ENCODE measurements at places on chromosomes 11 and 22.

- ATAC-seq, result no peak
Measured at GRCh38 chr22:22810018-22810427, 77.6 kb upstream of the IGLL5 start.

DNA sequence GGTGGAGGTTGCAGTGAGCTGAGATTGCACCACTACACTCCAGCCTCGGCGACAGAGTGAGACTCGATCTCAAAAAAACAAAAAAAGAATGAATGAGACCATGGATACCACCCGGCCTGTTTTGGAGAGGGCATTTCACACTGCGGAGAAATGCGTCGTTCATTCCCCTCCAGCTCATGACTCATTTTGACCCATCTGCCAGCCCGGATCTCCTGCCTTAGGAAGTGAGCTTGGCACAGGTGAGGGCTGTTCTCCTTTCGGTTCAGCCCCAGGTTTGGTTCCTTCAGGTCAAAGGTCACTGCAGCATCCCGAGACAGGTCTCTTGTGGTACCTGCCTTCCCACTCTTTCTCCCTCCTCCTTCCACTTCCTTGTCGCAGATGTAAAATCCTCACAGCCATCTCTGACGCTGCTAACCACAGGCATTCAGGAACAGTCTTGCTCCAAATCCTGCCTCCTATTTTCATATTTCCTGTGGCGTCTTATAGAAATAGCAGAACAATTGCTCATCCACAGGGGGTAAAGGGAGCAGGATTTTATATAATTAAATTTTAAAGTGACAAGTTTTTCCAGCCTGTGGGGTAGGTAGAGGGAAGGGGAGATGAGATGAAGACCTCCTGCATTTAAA, 517.9 kb downstream of the NTM start:
- ATAC-seq, result no peak

GRCh38 chr11:34439610-34440198, 970 bp downstream of the CAT start:
- no peak for ATAC-seq

GRCh38 chr11:88704485-88704884, 361.3 kb downstream of the GRM5 start:
- peak; percentile 64 for ATAC-seq

- ATAC-seq, result no peak
Measured at GRCh38 chr11:125935056-125935455, 10.8 kb upstream of the VSIG10L2 start.

GRCh38 chr11:125304876-125305275, 140.3 kb downstream of the PKNOX2 start:
- no peak for ATAC-seq

DNA sequence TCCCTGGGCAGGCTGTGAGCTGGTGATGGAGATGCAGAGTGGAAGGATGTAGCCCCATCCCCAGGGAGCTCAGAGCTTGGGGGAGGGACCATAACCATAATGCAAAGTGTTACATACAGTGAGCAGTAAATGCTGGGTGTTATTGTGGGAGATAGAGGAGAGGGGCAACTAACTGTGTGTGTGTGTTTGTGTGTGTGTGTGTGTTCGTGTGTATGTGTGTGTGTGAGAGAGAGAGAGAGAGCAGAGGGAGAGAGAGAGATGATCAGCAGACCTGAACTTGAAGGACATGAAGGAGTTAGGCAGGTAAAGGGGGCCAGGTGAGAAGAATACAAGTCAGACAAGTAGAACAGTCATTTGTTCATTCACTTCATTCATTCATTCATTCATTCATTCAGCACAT, 74.2 kb downstream of the CACNG2 start:
- no peak for ATAC-seq

DNA sequence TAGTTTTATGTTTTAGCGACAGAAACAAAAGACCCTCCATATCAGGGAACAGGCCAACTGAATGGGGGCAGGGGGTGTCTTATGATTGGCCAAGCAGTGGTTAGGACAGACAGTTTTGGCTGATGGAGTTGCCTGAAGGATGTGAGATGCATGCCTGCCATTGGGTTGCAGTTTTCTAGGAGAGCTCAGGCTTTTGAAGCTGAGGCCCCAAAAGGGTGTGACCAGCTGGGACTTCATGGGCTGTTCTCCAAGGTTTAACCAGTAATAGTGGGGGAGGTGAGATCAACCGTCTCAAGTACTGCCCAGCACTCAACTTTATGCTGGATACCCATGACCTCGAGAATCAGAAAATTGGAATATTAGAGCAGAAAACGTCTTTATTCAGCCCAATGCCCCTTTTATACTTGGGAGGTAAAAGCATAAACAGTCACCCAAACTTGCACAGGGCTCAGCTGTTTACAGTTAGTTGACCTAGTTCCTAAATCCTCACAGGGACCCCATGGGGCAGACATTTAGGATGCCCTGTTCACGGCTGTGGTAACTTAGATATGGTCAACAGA, 13.5 kb downstream of the DTX4 start:
- peak; percentile 23 for ATAC-seq

DNA sequence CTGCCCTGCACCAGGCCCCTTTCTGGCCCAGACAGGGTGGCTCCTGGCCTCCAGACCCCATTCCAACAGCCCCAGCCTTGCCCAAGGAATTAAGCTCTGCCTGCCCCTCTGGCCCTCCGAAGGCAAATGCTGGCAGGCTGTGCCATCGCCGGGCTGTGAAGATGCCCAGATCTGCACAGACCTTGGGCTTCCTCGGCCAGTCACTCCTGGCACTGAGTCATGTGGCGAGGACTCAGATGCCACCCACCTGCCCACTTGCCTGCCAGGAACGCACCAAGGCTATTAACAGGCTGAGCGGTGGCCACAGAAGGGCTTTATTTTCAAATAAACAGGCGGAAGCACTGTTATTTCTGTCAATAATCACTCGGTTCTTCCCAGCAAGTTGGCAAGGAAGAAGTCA, 50.3 kb upstream of the TTLL12 start:
- ATAC-seq, result no peak

DNA sequence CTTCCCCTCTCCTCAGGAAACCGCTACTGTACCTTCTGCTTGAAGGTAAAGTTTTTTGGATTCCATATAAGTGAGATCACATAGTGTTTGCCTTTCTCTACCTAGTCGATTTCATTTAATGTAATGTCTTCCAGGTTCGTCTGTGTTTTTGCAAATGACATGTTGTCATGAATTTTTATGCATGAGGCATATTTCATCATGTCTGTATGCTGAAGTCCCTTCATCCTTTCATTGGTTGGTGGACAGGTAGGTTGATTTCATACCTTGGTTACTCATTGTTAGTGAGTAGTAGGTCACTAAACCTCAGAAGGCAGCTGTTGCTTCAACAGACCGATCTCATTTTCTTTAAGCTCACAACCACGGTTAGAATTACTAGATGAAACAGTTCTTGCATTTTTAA, 60.3 kb downstream of the LRRC74B start:
- no peak for ATAC-seq

DNA sequence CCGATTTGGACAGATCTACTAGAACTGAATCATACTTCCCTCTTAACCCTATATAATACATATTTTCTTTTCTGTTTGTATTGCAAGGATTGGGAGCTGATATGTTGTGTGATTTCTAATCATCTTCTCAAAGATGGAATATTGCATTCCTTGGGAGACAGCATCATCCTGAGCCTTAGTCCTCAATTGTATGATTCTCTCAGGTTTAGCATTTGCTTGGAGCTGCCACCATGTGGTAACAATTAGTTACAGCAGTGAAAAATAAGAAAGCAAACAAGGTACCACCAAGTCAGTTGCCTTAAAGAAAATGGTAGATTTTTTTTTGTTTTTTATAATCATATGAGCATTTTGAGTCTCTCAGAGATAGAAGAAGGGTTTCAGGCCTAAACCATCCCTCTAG, 11.9 kb downstream of the SNX19 start:
- no peak for ATAC-seq

GRCh38 chr11:20011307-20011951, 148.8 kb downstream of the DBX1 start:
- no peak for ATAC-seq

GRCh38 chr11:37525336-37525735, 927.3 kb upstream of the RAG2 start:
- ATAC-seq, result no peak
